Sciatic nerve (tissue), 2 donors: ENCODE measurements at places on chromosomes 13 and 19.

DNA sequence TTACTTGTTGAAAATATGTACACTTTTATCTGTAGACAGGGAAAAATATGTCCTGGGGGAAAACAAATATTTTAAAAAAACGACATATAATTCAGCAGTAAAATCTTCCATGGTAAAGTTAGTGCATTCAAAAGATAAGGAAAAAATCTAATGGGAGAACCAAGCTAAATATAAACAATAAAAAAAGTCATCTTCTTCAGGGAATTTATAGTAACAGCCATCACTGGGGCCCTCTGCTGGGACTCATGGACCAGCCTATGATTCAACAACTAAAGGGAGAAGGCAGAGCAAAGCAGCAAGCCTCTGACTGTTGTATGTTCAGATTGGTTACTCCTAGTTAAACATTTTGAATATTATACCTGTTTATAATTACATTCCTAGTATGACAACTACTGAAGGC, 93.0 kb downstream of the ITGBL1 start:
- DNase-seq: no peak

- no peak for DNase-seq
These were observed 11.0 kb downstream of the SIGLEC11 start for GRCh38 chr19:49949742-49950589.

- no peak for DNase-seq
These were observed 418.9 kb downstream of the COG6 start for GRCh38 chr13:40074338-40074737.

DNA sequence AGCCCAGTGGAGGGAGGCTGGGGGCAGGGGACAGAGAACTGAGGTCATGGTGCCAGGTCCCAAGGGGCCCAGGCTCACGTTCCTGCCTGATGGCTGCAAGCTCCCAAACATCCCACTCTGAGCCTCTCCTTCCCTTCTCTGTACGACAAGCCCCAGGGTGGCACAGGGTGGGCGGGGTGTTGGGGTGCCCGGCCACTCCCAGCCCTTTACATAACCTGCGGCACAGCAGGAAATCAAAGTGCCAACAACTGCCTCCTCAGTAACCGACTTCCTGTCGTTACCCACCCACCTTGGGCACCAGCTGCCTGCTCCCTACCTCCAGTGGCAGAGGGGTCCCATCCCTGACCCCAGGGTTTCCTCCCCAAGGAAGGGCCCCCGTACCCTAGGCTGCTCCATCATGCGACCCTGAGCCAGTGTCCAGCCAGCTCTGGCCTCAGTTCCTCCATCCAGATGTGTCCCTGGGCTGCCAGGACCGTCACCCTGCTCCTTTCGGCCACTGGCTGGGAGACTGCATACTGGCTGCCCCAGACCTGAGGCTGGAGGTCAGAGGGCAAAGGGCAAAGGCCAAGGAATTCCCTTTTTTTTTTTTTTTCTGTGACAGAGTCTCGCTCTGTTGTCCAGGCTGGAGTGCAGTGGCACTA, 27.7 kb upstream of the NFIC start:
- no peak for DNase-seq

- DNase-seq: no peak
These were observed 881.8 kb downstream of the SLITRK5 start for GRCh38 chr13:88552966-88553365.

GRCh38 chr13:90498096-90498495, 849.4 kb upstream of the MIR17HG start:
- no peak for DNase-seq

DNA sequence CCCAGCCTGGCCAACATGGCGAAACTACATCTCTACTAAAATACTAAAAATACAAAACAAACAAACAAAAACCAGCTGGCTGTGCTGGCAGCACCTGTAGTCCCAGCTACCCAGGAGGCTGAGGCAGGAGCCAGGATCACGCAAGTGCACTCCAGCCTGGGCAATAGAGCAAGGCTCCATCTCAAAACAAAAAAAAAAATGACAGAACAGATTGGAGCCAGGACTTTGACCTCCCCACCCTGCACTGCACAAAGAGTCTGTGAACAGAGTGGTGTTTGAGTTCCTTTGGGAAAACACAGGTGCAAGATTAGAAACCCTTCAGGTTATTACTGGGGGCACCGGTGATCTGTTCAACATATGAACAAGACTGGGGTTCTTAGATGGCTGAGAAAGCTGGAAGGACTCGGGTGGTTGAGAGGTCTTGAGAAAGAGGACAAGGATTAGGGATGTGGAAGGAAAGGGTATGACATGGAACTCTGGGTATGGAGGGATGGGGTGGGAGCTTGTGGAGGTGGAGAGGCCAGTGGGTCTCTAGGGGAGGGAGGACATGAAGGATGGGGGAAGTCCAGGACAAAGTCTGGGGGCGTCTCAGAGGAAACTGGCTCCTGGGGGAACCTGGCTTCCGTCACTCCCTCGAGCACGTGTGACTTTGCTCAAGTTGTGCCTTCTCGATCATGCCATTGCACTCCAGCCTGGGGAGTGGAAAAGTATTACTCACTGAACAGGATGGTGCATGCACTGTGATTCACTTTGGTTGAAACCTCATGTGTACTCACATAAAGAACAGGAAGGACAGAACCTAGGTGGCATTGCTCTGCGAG, 25.9 kb downstream of the RCN3 start:
- no peak for DNase-seq

- DNase-seq: peak; percentile 61
These were observed 31.3 kb downstream of the TINCR start for GRCh38 chr19:5536337-5536894.

DNA sequence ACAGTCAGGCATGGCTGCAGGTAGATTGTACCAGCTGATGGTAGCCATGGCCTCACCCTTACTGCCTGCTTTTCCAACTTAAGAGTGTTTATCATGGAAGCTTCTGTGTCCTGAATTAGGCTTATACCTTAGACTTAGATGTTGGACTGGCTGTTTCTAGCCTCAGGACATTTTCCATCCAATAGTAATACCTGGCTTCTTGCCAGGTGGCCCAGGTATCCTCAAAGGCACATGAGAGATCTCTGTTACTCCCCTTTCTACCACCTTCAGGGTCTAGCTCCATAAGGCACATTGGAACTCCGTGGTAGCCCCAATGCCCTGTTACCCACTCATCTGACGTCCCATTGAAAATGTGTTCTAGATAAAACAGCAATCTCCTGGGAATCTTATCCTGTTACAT, 407.5 kb downstream of the SPRY2 start:
- no peak for DNase-seq

GRCh38 chr13:80131204-80131603, 209.7 kb downstream of the SPRY2 start:
- peak; percentile 80 for DNase-seq

DNA sequence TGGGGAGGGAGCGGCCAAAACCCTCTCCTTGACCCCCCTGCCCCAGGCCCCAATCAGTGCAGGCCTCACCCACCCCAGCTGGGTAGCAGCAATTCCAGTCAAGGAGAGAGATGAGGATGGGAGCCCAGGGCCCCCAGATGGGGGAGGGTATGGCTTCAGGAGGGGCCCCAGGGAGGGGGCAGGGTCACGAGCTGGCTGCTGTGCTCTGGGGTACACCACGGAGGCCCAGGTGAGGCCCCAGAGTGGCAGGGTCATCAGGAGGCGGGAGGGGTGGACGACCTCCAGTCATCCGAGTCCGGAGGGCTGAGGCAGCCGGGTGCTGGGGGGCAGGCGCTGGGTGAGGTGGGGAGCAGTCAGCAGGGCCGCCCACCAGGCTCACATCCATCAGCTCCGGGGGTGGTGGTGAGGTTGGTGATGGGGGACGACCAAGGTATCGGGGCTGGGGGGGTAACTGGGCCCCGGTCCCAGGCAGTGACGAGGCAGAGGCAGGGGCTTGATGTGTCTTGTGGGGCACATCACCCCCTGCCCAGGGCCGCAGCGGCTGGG, 8.4 kb downstream of the DYRK1B start:
- DNase-seq: peak; percentile 59

DNA sequence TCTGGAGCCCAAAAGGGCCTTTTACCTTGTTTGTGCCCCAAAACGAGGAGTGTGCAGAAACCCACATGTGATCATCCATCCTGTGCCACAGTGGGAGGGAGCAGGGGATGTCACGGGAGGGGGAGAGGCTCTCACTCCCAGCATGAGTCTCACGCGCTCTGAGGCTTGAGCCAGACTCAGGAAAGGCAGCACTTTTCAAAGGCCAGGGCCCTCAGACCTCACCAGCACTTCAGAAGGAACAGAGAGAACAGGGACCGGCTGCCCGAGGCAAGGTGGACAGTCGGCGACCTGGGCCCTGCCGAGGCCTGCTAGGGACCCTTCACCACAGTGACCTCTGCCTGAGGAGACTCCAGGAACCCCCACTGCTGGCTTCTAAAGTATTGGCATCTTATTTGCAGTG, 71.7 kb upstream of the WASF3 start:
- DNase-seq: no peak

DNA sequence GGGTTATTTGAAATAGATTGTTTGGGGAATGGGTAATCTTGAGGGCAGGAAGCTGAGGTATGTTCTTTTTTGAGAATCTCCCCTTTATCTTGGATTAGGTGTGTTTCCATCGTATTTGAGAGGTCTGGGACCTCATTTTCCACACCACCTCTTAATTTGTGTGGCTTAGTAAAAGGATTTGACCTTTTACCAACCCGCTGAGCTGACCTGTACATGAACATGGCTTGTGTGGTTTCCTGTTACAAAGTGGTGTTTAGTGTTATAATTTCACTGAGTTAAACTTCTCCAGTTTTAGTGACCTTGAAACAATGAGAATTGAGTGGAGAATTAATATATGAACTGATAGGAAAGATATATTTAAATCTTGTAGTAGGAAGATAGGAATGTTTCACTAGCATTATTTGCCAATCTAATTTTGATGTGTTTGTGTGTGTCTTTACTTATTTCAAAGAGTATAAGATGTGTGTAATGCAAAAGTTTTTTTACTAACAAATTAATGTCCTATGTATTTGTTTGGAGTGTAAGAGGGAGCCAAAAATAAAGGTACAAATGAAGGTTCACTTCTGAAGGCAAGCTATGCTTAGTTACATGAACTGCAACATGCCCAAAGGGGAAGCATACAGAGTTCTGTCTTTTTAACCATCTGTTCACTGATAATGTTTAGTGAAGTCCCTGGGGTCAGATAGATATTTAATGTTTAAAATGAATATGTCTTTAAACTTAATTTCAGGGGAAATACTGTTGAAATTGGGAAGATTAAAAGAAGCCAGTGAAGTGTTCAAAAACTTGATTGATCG, 17.1 kb downstream of the NAA16 start:
- DNase-seq: no peak

GRCh38 chr13:30382836-30383525, 39.3 kb upstream of the UBE2L5 start:
- no peak for DNase-seq

- no peak for DNase-seq
These were observed 1555.4 kb upstream of the MIR17HG start for GRCh38 chr13:89791971-89792630.

GRCh38 chr13:111161601-111162600, 46.8 kb downstream of the ARHGEF7 start:
- no peak for DNase-seq

DNA sequence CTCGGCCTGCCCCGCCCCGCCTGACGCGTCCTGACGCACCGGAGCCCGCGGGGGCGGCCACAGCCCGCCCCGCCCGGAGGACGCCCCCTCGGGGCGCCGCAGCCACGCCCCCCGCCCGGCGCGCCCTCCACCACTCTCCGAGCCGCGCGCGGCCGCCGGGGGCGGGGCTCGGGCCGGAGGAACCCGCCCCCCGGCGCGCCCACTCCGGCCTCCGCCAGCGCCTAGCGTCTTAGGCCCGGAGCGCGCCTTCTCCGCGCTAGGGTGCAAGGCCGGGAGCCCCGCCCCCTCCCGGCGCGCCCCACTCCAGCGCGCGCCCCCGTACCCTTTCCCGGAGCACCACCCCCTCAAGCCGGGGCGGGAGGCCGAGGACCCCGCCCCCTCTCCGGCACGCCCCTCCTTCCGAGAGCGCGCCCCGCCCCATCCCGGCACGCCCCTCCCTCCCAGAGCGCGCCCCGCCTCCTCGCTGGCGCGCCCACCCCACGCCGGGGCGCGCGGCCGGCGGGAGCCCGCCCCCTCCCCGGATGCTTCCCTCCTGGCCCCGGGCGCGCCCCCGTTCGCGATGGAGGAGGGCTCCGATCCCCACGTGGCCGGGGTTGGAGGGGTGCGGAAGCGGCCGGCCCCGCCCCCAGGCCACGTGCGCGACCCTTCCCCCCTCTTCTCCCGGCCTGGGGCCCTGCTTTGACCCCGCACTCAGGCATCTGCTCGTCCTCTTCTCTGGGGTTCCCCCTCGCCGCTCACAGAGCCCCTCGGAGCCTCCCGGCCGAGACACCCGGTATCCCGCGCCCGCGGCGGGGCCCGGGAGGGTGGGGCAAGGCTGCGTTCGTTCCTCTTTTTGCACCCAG, 480 bp upstream of the KLF16 start:
- DNase-seq: peak; percentile 93

- no peak for DNase-seq
These were observed 57.3 kb upstream of the RNF113B start for GRCh38 chr13:98234348-98234747.

DNA sequence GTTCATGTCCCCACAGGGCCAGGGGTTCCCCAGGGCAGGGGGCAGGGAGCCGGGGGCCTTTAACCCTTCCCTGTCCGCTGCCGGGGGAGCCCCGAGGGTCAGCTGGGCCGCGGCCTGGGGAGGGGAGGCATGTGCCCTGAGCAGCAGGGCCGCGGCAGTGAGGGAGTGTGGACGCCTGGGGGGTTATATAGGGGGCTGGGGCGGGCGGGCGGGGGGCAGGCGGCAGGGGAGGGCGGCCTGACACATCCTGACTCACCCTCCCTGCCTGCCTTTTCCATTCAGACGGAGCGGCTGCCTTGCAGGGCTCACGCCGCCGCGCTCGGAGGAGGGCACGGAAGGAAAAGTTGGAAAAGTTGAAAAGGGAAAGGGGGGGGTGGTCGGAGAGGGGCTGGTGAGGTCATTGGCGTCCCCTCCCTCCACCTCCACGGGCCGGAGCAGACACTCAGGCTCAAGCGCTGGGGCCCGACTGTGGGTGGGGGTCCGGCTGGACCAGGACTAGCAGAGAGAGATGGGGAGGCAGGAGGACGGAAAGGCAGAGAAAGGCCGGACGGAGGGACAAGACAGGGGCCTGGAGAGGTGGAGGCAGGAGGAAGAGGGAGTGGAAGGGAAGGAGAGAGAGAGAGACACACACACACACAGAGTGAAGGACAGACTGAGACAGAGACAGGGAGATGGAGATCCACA, at the start of gene IL11:
TSS of gene IL11 (minus strand) at position 159 of the 684 bp plus-strand sequence. CDS start at position 6, 153 bp downstream.
- DNase-seq: no peak
